Stimulated activated CD8-positive, alpha-beta memory T cell treated with anti-CD3 and anti-CD28 coated beads, Interleukin-12 subunit alpha, Interleukin-12 subunit beta, amount 100 ng/mL, for 1 hour (primary cell): ENCODE measurements at places on chromosomes 13 and 19.

- no peak for DNase-seq
These were observed 68.6 kb upstream of the MEDAG start for GRCh38 chr13:30837227-30838159.

DNA sequence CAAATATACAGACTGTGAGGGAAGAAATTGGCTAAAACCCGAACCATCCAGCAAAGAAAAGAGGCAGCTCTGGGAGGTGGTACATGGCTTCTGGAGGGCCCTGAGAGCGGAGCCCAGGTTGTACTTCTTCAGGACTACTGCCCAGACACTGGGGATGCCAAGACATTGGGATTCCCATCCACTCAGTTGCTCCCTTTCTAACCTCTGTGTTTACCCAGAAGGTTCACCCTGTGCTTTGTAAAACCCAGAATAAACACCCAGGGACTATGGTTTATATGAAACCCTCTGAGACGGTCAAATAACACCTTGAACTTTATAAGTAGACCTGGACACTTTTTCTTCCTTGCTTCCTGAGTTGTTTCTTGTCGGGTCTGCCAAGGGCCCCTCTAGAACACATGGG, 9.7 kb downstream of the MEIOSIN start:
- DNase-seq = no peak

DNA sequence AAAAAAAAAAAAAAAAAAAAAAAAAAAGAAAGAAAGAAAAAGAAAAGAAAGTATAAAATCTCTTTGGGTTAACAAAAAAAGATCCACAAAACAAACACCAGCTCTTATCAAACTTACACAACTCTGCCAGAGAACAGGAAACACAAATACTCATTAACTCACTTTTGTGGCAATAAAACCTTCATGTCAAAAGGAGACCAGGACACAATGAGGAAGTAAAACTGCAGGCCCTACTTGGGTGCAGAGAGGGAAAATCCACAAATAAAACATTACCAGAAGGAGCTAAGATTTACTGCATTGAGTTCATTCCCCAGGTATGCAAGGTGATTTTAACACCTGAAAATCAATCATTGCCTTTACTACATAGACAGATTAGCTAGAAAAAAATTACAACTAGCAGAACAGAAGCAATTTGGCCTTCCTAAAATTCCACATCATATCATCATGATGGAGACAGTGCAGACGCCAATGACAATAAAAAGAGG, 9.6 kb upstream of the CEACAM5 start:
- no peak for DNase-seq

- DNase-seq = no peak
These were observed 41.1 kb downstream of the TMTC4 start for GRCh38 chr13:100633461-100633860.

DNA sequence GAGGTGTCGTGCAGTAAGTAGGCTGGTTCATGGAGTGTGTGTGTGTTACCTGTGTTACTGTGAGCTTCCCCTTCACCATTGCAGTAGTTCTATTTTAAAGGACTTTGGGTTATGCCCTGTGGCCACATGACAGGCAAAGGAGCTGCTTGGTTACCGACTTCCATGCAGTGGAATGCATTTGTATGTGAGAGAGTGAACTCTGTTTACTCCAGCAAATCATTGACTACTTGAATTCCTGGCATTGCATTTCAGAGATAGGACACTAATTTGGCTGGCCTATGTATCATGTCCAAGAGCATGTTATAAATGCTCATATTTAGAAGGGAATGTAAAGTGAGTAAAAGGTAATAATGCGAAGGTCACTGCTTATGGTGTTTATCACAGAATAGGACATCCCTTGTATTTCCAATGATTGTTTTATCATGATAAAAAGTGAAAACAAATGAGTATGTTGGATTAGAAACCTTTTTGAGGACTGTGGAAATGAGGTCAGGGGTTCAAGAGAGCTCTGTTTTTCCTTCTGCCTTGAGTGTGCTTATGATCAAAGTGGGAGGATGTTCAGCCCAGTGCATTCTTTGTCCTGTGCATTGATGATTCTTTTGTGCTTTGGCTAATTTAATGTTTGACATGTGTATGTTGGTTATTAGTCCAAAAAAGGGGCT, 156.5 kb downstream of the LMO7 start:
- DNase-seq = no peak

- no peak for DNase-seq
These were observed 41.5 kb downstream of the ZNF787 start for GRCh38 chr19:56079609-56080008.

DNA sequence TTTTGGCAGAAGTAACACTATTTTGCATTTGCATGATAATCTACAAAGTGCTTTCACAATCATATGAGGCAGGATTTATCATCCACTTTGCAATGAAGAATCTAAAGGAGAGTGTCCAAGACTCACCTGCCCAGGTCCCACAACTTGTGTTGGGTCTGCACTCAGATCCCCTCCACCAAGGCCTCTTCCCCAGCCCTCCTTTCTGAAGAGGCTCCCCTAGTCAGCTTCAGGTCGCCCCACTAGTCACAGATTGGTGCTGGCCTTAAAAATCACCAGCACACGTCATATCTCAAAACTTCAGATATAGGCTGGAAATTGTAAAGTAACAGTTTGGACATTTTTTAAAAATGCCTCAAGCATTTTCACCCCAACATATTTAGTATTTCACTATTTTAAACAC, 17.5 kb downstream of the ATP7B start:
- DNase-seq = no peak

GRCh38 chr19:8224394-8225145, 15.4 kb downstream of the CERS4 start:
- no peak for DNase-seq

DNA sequence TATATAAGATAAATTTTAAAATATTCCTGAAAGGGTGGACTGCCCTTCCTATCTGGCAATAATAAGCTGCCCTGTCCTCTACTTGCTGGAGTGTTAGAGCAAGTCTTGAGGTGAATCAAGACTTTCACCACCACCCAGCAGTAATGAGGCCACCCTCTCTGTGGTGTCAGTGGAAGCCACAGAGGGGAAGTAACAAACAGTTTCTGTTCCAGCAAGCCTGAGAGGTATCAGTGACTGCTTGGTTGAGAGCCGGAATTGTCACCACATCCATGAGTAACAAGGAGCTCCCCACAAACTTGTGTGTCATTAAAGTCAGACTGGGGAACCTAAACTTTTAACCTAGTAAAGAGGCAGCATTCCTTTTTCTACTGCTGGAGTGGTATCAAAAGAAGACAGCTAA, 532.7 kb upstream of the SPRY2 start:
- DNase-seq = peak; percentile 4

- DNase-seq = no peak
These were observed 4.5 kb downstream of the AMER2 start for GRCh38 chr13:25167382-25168174.

DNA sequence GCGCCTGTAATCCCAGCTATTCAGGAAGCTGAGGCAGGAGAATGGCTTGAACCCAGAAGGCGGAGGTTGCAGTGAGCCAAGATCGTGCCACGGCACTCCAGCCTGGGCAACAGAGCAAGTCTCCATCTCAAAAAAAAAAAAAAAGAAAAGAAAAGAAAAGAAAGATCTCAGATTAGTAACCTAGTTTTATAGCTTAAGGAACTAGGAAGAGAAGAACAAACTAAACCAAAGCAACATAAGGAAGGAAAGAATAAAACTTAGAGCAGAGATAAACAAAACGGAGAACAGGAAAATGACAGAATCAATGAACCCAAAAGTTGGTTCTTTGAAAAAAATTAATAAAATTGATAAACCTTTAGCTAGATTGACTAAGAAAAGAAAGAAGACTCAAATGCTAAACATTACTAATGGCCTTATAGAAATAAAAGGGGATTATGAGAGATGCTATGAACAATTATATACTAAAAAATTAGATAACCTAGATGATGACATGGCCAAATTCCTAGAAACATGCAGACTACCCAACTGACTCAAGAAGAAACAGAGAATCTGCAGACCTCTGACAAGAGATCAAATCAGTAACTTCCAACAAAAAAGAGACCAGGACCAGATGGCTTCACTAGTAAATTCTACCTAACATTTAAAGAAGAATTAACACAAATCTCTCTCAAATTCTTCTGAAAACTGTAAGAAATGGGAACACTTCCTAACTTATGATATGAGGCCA, 68.2 kb downstream of the CDADC1 start:
- no peak for DNase-seq

- DNase-seq = no peak
These were observed 15.0 kb downstream of the MRPS12 start for GRCh38 chr19:38945562-38946228.

GRCh38 chr13:99353836-99354235, 46.6 kb upstream of the GPR183 start:
- DNase-seq = no peak

DNA sequence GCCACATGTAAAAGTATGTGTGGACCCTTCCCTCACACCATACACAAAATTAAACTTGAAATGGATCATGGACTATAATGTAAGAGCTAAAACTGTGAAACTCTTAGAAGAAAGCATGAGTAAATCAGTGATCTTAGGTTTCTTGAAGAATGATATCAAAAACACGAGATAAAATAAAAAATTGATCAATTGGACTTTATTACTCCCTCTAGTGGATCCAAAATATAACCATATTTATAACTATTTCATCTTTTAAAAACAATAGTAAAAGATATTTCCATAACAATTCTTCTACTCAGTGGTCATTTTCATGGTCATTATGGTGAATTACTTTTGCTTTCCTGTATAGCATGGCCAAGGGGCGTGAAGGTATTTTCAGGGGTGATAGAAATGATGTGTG, 174.6 kb upstream of the LSM14A start:
- no peak for DNase-seq

- no peak for DNase-seq
These were observed 224.7 kb downstream of the ZNF536 start for GRCh38 chr19:30596813-30597399.

DNA sequence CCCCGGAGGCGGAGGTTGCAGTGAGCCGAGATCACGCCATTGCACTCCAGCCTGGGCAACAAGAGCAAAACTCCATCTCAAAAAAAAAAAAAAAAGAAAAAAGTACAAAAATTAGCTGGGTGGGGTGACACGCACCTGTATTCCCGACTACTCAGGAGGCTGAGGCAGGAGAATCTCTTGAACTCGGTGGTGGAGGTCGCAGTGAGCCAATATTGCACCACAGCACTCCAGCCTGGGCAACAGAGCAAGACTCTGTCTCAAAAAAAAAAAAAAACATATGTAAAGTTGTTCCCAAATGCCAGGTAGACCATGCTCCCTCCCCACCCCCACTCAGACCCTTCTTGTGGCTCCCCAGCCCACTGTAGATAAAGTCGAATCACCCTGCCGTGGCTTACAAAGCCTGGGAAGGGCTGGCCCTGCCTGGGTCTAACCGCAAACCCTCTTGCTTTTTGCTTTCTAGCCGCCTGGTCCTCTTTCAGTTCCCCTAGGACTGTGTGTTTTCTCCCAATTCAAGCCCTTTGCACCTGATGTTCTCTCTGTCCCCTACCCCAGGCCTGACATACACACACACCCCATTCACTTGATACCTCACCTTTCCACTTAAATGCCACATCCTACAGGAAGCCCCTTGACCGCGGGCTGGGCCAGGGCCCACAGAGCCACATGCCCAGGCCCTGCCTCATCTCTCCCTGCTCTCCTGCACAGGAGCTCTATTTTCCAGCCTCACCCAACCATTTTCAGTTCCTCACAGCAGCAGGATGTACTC, 34.4 kb downstream of the MAP4K1 start:
- DNase-seq = no peak

DNA sequence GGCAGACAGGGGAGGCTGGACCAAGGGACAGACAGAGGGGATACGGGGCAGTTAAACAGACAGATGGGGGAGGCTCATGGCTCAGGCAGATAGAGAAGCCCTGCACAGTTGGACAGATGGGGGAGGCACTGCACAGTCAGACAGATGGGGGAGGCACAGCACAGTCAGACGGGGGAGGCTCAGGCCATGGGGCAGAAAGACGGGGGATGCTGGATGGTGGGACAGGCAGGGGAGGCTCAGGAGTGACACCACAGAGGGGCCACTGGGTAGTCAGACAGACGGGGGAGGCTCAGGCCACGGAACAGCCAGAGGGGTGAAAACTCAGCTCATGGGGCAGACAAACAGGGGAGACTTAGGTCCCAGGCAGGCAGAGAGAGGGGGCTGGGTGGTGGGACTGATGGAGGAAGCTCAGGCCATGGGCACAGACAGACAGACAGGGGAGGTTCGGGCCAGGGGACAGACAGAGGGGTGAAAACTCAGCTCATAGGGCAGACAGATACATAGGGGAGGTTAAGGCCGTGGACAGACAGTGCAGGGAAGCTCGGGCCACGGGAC, 886 bp downstream of the MFSD12 start:
- DNase-seq = no peak

- no peak for DNase-seq
These were observed 381.0 kb downstream of the TSHZ3 start for GRCh38 chr19:30968210-30968609.

- no peak for DNase-seq
These were observed 1.1 kb upstream of the HMGB1 start for GRCh38 chr13:30466841-30467252.

DNA sequence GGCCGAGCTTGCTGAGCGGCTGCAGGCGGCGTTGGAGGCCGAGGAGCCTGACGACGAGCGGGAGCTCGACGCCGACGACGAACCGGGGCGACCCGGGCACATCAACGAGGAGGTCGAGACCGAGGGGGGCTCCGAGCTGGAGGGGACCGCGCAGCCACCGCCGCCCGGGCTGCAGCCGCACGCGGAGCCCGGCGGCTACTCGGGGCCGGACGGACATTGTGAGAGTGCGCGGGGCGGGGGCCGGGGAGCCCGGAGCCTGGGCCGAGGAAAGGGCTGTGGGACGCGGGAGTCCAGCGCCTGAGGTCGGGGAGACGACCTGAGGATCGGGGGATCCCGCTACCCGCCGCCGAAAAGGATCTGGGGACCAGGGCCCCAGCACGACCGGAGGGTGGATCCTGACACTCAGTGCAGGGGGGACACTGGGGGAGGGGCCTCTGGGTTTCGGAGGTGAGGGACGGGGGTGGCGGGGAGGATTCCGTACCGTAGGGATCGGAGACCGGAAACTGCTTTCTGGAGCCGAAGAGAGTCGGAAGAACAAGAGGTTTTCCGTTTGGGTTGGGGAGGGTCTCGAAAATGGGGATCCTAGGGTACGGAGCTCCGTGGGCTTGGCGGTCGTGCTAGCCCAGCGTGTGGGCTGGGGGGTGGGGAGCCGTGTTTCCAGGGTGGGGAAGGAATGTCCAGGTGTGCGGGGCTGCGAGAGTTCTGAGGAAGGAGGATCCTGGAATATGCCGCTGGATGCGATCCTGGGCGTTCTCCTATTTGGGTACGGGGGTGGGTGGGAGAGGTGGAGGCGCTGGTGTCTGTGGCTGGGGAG, 616 bp downstream of the HNRNPUL1 start:
- no peak for DNase-seq

DNA sequence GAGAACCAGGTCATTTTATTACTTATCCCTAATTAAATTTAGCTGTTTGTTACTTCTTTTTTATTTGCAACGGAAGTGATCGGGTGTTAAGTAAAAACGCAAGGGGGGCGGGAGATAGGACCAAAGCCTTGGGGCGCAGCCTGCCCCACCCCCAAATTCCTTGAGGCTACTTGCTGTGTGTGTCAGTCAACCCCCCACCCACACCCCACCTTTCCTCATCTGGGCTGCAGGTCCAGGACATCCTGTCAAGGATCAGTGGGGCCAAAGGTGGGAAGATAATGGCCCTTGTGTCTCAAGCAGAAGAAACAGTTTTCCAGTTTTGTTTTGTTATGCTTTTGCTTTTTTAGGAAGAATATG, 1.2 kb upstream of the FOXO1 start:
- no peak for DNase-seq

GRCh38 chr13:22423261-22423660, 752.4 kb downstream of the FGF9 start:
- DNase-seq = no peak

- peak; percentile 49 for DNase-seq
These were observed 8.6 kb downstream of the C19orf25 start for GRCh38 chr19:1470305-1471009.

- DNase-seq = no peak
These were observed 153.5 kb downstream of the STK24 start for GRCh38 chr13:98423417-98423816.
